ENCODE measurements at places on chromosomes 16 and 17.

- DNase-seq, result no peak
These were observed 290 bp upstream of the KRTAP4-1 start for GRCh38 chr17:41185001-41185400.

- DNase-seq, result peak; percentile 23
These were observed 1.4 kb downstream of the PYDC1 start for GRCh38 chr16:31215287-31216162.

DNA sequence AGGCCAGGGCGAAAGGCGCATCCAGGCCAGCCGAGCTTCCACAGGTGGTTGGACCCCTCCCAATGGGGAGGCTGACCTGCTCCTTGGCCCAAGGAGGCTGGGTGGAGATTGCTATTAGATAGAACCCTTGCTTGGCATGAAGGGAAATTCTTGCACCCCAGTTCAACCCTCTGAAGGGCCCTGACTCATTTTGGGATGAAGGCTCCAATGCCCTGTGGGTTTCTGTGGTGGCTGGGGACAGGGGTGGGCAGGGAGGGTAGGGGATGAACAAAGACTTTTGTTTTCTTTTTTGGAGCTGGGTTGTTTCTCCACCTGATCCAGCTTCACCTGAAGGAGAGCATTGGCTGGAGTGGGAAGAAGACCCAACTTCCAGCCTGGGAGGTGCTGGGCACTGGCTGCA is 16.7 kb upstream of the TBX21 start:
- DNase-seq, result no peak

DNA sequence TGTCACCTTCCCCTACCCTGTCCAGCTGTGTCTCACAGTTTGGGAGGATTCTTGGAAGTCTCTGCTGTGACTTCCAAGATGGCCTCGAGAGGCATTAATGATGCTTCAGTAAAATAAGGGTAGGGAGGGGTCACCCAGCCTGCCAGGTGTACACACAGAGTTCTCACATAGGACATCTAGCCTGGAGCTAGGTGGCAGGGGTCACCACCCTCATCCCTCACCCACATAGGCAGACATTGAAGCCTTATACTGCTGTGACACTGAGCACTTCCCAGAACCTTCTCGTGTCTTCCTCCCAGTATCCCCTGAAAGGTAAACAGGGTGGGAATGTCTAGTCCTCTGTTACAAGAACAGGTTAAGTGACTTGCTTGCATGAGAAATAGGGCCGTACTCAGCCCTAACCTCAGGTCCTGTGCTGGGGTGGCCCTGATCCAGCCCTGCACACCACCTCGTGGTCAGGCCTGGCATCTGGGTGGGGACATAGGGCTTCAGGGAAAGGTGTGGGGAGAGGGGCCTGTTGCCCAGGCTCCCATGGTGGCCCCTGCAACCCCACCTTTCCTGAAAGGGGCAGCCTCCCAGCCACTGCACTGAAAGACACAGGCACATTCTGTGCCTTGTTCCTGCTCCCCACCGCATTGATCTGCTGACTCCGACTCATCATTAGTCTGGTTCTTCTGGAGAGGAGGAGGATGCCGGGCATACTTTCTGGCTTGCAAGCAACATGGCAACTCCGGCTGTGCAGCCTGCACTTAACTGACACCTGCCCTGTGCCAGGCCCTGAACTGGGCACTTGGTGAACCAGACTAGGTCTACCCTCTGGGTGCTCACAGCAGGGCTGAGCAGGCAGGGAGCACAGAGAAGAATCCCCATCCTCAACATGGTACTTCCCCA is 3.6 kb upstream of the MMP15 start:
- no peak for DNase-seq

GRCh38 chr17:58693208-58693607 is 806 bp downstream of the RAD51C start:
- DNase-seq, result no peak
